Glomerular endothelial cell (primary cell): ENCODE measurements at places on chromosomes 5 and 9. TPM values are rescaled to one million over a fixed set of nuclear protein-coding genes. Genes with fewer than 3 reads are reported as not detected.

GRCh38 chr5:143613329-143613728 lies 198.6 kb upstream of the HMHB1 start:
- no peak for DNase-seq

GRCh38 chr9:79263628-79264027 lies 308.1 kb upstream of the TLE4 start:
- no peak for DNase-seq

DNA sequence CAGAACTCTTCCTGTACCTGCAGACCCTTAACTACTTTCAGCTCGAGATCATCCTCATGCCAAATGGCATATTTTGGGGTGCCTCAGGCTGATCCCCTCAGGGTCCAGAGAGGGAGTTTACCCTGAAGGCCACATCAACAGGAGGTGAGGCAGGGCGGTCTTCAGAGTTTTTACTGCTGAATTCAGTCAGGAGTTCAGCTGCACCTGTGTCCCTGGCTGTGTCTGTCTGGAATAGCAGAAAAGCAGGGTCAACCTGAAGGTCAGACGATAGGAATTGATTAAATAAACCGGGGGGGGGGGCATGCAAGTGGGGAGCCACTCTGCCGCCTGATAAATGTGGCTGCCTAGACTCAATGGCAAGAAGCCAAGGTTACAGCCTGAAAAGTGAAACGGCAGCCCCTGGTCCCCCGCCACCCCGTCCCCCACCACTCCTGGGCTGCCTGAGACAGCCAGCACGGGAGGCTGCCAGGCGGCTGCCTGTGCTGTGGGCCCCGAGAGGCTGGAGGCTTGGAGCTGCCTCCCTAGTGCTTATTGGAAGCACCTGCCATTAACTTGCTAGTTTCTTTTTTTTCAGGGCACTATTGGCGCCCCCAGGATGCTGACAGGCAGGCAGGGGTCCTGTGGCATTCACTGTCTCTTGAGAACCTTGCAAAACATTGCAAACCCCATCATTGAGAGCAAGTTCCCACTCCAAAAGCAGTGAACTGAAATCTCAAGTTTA lies 182.7 kb upstream of the PPP1R26 start:
- DNase-seq, result no peak

DNA sequence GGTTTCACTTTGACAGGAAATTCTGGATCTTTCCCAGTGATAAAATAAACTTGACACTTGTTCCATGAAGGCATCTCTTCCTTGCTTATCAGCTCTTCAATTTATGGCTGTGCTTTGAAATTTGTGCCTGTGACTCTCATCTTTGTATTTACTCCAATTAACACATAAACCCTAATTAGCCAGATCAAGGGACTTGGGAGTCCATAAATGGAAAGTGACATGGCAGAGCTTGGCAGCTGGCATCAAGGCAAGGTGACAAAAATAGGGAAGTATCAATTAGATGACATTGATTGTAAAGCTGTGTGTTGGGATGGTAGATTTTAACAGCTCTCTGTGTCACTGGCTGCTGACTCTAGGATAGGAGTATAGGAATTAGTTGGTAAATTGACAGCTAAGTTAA lies 133.9 kb downstream of the PBX3 start:
- DNase-seq, result no peak

DNA sequence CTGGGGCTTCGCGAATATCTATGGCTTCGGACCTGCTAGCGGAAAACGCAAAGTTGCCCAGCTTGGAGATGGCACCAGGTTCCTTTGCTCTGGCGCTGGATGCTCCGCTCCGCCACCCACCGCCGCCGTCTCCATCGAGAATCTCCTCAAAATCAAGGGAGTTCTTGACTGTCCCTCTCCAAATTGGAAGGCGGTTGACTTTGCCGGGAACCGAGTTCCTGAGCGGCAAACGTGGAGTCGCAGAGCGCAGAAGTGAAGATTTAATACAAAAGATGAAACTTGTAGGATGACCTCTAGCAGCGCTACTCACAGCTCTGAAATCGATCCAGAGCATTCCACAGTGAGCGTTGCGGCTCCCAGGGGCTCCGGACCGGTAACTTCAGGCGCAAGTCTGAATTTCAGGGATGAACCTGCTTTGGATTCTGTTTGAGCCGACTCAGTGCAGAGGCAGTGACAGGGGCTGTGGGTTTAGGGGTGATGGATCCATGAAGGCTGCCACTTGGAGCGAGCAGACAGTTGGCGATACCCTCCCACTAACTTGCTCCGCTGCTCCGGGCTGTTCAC lies 1641.5 kb upstream of the C9orf72 start:
- DNase-seq, result no peak

The MYMK gene
- total RNA-seq, result not detected in 2 replicates
